ENCODE measurements at places on chromosomes 5 and 9. TPM values are rescaled to one million over a fixed set of nuclear protein-coding genes. Genes with fewer than 3 reads are reported as not detected.

Gene BARHL1
- polyA plus RNA-seq: 3.2 TPM

Gene CDKN2B-AS1
- 0.51 TPM for polyA plus RNA-seq

Gene LCN1
- polyA plus RNA-seq: not detected

Gene CAVIN4
- polyA plus RNA-seq: 1.8 TPM

Gene SURF4
- 111 TPM for polyA plus RNA-seq

Gene PRSS3
- polyA plus RNA-seq: 20.1 TPM

Gene HOMER1
- 20.4 TPM for polyA plus RNA-seq

Gene PRDM9
- not detected for polyA plus RNA-seq

Gene DPH7
- 47.6 TPM for polyA plus RNA-seq

Gene SLC36A3
- not detected for polyA plus RNA-seq

Gene IL5
- polyA plus RNA-seq: 0.86 TPM

Gene FAM151B
- 4.2 TPM for polyA plus RNA-seq

Gene TAF11L10
- not detected for polyA plus RNA-seq

Gene GCNT4
- 0.66 TPM for polyA plus RNA-seq

Gene ZBTB26
- 10.3 TPM for polyA plus RNA-seq

Gene RORB
- 12.9 TPM for polyA plus RNA-seq

Gene DOCK2
- polyA plus RNA-seq: 5.0 TPM

Gene SPATA31A3
- polyA plus RNA-seq: not detected
